Hindlimb muscle (tissue), 1 donor: ENCODE measurements at places on chromosomes 4 and X.

DNA sequence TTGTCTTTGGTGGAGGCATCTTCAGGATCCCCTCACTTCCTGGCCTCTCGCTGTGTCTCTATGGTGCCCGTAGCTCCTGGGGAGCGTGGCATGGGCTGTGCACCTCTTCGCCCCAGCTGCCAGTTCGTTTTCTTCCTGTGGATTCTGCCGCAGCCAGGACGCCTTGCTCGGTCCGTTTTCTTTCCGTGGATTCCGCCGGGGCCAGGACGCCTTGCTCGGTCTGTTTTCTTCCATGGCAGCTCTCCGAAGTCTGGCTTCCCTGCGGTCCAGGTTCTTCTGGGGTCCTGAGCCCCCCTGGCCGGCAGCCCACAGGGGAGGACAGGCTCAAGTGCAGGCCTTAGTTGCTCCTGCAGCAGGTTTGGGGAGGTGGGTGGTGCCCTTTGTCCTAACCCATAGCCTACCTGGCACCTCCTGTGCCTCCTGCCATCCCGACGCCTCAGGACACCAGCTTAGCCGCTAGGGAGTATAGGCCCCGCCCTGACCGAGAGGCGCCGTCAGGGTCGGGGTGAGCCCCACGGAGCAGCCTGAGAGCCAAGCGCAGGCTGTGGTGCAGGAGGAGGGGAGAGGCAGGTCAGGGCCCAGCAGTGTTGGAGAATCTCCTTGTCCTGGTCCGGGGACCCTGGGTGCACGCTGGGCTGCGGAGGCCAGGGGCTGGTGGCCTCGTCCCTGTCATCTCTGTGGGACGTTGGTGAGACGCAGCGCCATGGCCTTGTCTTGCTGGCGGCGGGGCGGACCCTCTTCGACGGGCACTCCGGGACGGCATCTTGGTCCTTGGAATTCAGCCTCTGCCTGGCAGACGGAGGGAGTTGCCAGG lies 27.1 kb downstream of the UVSSA start:
- no peak for DNase-seq

GRCh38 chrX:16814597-16814996 lies 28.3 kb downstream of the TXLNG start:
- no peak for DNase-seq

GRCh38 chrX:19953145-19953544 lies 37.7 kb downstream of the BCLAF3 start:
- DNase-seq: no peak

DNA sequence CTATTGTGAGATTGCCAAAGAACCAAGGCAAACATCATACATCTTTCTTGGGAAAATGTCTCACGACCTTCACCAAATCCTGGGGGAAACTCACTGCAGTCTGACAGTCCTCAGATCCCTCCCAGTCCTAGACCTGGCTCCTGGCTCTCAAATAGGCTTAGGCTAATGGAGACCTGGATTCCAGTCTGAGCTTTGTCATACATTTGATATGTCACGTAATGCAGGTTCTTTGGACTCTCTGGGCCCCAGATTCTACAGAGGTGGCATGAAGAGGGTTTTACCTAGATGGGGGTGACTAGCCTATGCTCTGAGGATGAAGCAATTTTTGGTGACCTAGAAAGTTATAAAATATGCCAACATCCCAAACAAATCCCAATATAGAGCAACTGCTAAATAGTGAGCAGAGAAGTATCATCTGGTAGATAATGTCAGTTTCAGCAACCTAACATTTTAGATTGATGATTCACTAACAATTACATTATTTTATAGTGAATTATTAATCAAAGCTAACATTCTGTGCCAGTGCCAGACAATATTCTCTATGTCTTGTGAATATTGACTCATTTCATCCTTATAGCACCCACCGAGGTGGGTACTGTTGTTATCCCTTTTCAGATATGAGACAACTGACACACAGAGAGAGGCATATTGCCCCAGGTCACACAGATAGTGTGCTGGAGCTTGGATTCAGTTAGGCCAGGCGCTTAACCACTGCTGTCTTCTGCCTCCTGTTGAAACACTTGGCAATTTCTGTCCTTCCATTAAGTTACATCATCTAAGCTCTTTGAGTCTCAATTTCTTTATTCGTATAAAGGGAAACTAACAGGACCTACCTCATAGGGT lies 195.4 kb upstream of the MAMLD1 start:
- no peak for DNase-seq

- DNase-seq: no peak
These were observed 372.2 kb downstream of the ADAM29 start for GRCh38 chr4:175290401-175290800.
